ENCODE measurements at places on chromosomes 11 and 22.

DNA sequence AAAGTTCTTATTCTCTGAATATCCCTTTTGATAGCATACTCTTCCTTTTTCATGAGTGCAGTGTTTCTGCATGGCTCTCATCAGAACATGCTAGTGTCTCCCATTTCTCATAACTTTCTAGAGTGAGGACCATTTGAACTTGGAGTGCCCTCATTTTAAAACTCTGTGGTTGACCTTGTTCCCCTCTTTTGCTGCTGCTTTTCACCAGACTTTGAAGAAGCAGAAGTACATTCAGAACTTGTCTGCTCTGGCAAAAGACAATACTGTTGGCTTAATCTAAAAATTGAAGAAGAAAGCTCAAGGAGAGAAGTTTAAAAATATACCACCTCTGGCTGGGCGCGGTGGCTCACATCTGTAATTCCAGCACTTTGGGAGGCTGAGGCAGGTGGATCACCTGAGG is 35.0 kb downstream of the PPARA start:
- H3K27me3 ChIP-seq: no peaks in the 10 kb centered on the region
- H3K4me1 ChIP-seq: peaks cover 21% of the 10 kb centered on the region
- no peak overlapping the region for H3K27ac ChIP-seq
- no peak for DNase-seq
- H3K36me3 ChIP-seq: no peaks in the 10 kb centered on the region
- H3K4me3 ChIP-seq: no peak overlapping the region

- no peaks in the 10 kb centered on the region for H3K27me3 ChIP-seq
- no peak for DNase-seq
- H3K4me1 ChIP-seq: no peaks in the 10 kb centered on the region
- no peaks in the 10 kb centered on the region for H3K36me3 ChIP-seq
- H3K4me3 ChIP-seq: no peak overlapping the region
Observed at GRCh38 chr11:47001781-47002181, 65.2 kb downstream of the CSTPP1 start.

DNA sequence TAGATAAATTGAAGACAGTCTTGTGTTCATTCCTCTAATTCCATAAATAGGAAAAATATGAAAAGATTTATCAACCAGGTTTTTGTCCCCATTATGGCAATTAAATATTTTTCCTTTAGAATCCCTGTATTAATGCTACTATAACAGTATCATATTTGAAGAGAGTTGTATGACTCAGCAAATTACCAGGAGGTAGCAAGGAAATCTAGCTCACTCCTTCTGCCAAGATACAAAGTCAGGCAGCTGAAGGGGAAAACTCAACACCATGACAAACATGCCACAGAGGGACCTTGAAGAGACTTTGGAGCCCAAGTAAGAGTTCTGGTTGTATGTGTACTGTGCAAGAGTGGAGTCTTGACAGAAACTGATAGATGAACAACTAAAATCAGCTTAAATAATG is 143.3 kb downstream of the GUCY1A2 start:
- DNase-seq: no peak
- no peak overlapping the region for H3K27ac ChIP-seq
- no peak overlapping the region for H3K4me3 ChIP-seq
- no peaks in the 10 kb centered on the region for H3K27me3 ChIP-seq
- H3K36me3 ChIP-seq: no peaks in the 10 kb centered on the region
- no peaks in the 10 kb centered on the region for H3K4me1 ChIP-seq

- H3K27me3 ChIP-seq: no peaks in the 10 kb centered on the region
- H3K4me3 ChIP-seq: no peak overlapping the region
- peaks cover 3% of the 10 kb centered on the region for H3K36me3 ChIP-seq
- DNase-seq: no peak
- no peaks in the 10 kb centered on the region for H3K4me1 ChIP-seq
Observed at GRCh38 chr22:24392218-24392931, 35.0 kb upstream of the ADORA2A start.
